ENCODE measurements at places on chromosomes 5 and 9.
A peak's percentile ranks its signal among the peaks of the same experiment; 100 is the strongest.

DNA sequence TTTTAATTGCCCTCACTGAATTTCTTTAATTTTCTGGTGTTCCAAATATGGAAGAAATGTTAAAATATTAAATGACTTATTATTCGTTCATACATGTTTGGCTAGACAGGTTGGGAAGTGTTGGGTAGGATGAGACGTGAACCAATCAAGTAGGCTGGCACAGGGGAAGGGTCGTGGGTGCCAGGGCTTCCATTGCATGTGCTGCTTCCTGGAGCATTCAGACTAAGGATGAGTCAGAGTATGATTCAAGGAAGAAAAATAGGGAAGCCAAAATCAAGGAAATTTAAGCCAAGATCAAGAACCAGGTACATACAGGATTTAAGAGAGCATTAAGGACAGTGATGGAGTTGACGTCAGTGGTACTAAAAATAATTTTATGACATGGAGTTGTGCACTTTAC, 2068.0 kb downstream of the MAT2B start:
- DNase-seq: no peak

- no peak for DNase-seq
These were observed 30.8 kb downstream of the IPPK start for GRCh38 chr9:92639124-92639523.

DNA sequence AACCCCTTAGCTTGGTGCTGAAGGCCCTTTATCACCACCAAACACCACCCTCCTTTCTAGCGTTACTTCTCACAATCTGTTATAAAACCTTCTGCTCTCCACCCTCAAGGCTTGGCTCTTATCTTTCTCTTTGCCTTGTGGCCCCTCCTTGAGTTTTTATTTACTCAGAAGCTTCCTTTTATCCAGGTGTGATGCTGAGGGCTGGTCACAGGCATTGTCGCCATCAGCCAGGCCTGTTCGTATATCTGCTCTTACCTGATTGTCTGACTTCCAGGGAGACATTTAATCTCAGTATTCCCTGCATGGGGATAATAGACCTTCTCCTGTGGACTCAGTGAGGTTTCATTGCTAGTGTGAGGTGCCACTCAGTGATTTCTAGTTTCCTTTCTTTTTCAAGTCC, 34.2 kb downstream of the MEGF10 start:
- no peak for DNase-seq

DNA sequence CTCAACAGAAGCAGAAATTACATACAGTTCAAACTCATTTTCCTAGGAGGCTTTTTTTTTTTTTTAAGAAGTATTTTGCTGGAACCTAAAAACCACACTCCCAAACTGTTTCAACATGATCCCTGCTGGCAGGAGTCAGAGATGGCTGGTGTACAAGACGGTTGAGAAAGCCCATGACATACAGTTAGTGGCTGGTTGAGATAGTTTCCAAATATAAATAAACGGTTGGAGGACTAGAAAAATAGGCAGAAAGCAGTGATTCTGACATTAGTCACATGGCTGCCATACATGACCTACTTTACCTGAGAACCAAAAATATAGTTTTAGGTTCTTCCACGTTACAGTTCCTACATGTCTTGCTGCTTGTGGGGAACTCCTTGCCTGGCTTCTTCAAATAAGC, 31.7 kb upstream of the BASP1 start:
- DNase-seq: peak; percentile 57

- no peak for DNase-seq
These were observed 97.5 kb upstream of the RPS23 start for GRCh38 chr5:82375488-82376244.

DNA sequence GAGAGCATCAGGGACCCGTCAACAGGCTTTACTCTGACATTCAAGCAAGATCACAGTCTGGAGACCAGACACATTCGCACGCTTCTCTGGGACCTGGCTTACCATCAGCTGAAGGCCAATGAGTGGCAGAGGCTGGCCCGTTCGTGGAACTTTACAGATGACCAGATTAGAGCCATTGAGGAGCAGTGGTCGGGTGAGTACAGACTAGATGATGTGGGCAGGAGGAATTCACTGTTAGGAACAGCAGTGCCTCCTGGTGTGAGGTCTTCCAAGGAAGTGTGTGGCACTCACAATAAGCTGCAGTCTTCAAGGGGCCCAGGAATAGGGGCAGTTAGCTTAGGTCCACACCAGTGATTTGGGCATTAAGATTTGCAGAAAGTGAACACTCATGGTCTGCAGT, 50.4 kb downstream of the POC5 start:
- no peak for DNase-seq

- no peak for DNase-seq
These were observed 641.6 kb downstream of the NR2F1-AS1 start for GRCh38 chr5:92939428-92939827.

- no peak for DNase-seq
These were observed 18.6 kb upstream of the NOTCH1 start for GRCh38 chr9:136564379-136564988.

DNA sequence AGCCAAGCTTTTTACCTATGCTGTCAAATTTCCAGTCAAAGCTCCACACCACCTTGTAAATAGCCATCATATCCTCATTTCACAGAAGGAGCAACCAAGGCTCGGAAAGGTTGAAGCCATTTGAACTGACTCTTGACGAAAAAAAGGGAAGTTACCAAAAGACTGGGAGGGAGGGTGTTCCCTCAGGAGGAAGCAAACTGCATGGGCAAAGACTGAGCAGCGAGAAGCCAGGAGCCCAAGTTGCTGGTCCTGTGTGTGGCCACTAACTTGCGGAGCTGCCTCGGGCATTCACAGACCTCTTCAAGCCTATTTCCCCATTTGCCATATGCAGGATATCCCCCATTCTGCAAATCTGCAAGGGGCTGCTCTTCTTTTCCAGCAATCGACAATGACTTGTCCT, 37.4 kb downstream of the TTLL11 start:
- DNase-seq: no peak

GRCh38 chr9:87528969-87529368, 31.3 kb downstream of the DAPK1 start:
- DNase-seq: no peak

DNA sequence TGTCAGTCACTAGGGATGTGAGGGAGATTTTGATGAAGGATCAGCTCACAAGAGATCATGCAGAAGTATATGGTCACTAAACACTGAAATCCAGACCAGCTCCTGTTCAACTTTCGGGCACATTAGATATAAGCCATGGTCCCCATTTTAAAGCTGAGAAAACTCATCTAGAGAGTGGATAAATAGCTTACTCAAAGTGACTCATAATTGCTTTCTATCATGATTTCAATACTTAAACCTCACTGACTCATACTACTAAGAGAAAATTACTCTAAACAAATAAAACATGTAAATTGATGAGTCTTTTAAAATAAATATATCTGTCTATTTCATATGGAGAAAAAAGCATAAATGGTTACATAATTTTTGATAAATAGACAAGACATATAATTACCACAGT, 567.7 kb downstream of the TLR4 start:
- DNase-seq: peak; percentile 2

- DNase-seq: peak; percentile 32
These were observed 38.4 kb downstream of the EBF1 start for GRCh38 chr5:159061179-159061796.
